H1 (cell line): ENCODE measurements at places on chromosomes 3 and 15. TPM values are rescaled to one million over a fixed set of nuclear protein-coding genes. Genes with fewer than 3 reads are reported as not detected.

DNA sequence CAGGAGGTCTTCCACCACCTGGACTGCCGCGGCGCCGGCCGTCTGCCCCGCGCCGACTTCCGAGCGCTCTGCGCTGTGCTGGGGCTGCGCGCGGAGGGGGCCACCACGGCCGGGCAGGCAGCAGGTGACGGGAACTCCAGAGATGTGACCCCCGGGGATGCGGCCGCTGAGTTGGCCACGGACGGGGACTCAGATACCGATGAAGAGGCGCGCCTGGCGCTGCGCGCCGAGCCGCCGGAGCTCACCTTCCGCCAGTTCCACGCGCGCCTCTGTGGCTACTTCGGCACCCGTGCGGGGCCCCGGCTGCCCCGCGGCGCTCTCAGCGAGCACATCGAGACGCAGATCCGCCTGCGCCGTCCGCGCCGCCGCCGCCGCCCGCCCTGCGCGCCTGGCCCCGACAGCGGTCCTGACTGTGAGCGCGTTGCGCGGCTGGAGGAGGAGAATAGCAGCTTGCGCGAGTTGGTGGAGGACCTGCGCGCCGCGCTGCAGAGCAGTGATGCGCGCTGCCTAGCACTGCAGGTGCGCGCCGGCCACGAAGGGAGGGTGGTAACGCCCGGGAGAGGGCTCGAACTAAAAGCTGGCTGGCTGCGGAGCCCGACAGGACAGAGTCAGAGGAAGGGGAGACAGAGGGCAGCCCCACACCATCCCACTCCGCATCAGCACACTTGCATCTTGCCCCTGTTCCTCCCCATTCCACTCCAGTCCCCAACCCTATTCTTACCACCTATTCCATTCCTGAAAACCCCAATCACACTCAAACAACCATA, 885 bp downstream of the EFCC1 start:
- no peak for DNase-seq

DNA sequence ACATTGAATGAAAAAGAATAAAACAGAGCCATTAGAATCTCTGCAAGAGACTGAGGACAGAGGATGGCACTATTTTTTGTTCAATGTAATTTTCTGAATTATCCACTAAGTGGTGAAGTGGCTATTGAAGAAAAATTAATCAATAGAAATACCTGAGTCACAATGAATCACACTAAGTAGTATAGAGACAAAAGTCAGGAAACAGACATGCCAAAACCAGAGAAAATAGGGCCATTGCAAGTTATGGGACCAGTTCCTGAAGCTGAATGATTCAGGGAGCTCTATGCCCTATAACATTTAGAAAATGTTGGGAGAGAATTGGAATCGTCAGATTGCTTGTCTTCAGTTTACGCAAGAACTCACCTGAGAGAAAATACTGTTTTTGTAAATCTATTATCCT, 1103.2 kb upstream of the ALCAM start:
- no peak for DNase-seq

- no peak for DNase-seq
Observed at GRCh38 chr3:187039723-187040414, 99.4 kb downstream of the RPL39L start.

DNA sequence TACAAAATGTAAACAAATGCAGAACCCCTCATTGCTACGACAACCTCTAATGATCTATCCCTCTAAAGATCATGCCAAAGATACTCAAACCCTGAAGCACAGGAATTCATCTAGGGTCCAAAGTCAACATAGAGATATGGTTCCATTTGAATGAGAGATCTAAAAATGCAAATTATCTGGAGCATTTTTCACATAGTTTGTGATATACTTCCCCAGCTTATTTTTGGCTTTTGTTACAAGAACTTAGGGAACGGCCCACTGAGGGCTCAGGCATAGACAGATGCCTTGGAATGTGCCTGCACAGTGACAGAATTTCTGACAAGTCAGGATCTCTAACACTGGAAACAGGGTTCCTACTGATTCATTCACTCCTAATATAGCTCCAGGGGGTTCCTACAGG, 258.9 kb upstream of the THBS1 start:
- no peak for DNase-seq

The MESP2 gene
- total RNA-seq = 0.35 and 0.38 TPM in 2 replicates

The RFTN1 gene
- 4.9 and 6.7 TPM in 2 replicates for total RNA-seq

The FSIP1 gene
- 0.88 and 1.3 TPM in 2 replicates for total RNA-seq

The CEMIP gene
- 0.60 and 1.8 TPM in 2 replicates for total RNA-seq

The OSTN gene
- total RNA-seq = not detected in 2 replicates
